ENCODE measurements at places on chromosomes 13 and 19.

GRCh38 chr19:55005684-55006488 lies 32.2 kb downstream of the GP6 start:
- peak; percentile 46 for DNase-seq

DNA sequence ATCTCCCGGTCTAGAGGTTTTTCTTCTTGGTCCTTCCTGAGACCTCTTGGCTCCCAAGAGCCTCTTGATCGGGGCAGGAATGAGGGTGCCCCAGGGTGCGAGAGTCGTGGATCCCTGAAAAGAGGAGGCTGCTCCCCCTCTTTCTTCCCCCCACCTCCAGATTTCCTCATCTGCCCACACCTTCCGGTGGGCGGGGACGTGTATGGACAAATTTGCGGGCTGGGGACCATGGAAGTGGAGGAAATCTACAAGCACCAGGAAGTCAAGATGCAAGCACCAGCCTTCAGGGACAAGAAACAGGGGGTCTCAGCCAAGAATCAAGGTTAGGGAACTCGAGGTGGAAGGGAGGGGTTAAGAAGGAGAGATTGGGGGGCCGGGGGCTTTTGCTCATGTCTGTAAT lies at the start of gene MCEMP1:
Gene MCEMP1 (plus strand): TSS at position 237 of the 400 bp plus-strand sequence. CDS start 31 bp downstream, at position 268.
- no peak for DNase-seq

DNA sequence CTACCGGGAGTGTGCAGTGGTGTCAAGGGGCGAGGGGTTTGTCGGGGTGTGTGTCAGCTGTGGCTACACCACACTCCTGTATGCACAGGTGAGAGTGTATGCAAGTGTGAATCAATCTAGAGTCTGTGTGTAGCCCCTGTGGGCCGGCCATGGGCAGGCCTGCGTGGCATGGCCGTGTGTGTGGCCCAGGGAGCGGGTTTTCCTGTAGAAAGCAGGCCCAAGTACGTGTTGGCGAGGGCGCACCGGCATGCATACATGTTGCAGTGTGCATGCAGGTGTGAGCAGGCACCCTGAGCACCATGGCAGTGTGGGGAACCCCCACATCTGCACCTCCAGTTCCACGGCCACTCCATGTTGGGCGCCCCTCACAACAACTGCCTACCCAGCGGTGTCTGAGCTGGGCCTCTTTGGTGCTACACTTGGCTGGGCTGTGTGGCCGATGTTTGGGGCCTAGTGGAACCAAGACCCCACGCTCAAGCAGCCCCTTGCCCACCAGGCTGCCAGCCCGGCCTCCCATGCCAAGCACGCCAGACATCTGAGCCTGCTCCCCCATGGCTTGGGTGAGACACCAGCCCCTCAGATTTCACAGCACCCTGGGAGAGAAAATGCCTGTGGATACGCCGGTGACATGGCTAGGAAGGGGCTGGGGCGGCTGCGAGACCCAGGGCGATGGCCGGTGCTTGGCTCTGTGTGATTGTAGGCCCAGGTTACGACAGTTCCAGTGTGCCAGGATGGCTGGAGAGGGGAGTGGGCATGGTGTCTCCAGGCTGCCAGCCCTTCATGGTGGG lies 2.1 kb downstream of the NFIX start:
- DNase-seq, result no peak

DNA sequence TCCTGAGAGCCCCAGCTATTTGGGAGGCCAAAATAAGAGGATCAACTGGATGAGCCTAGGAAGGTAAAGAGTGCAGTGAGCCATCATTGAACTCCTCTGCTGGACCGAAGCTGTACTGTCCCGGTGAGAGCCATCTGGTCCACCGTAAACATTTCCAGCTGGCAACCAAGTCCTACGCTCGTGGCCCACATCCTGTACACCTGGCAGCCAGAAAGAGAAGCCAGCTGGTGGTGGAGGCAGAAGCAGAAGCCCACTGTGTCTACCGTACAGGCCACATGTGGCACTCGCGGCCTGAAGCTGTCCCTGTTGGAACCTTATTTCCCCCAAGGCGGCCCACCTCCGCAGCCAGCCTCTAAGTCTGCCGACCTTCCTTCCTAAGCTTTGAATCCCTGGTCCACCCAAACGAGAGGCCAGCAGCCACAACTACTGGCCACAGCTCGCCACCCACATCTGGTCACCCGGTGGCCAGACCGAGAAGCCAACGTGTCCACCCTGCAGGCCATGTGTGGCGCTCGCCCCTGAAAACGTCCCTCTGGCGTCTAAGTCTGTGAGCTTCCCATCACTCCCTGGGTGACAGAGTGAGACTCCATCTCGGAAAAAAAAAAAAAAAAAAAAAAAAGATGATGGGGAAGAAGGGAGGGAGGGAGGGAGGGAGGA lies 14.2 kb upstream of the ZNF91 start:
- DNase-seq, result peak; percentile 32

GRCh38 chr19:49398931-49399330 lies 10.9 kb downstream of the KASH5 start:
- DNase-seq, result no peak

- DNase-seq, result peak; percentile 50
These were observed 61.5 kb downstream of the COL4A1 start for GRCh38 chr13:110245416-110245899.

GRCh38 chr13:25059958-25060357 lies 36.0 kb upstream of the PABPC3 start:
- DNase-seq, result no peak

- DNase-seq, result peak; percentile 2
These were observed 312.8 kb upstream of the PCDH20 start for GRCh38 chr13:61728471-61728870.

GRCh38 chr13:100396776-100397175 lies 191.8 kb downstream of the GGACT start:
- DNase-seq, result no peak

DNA sequence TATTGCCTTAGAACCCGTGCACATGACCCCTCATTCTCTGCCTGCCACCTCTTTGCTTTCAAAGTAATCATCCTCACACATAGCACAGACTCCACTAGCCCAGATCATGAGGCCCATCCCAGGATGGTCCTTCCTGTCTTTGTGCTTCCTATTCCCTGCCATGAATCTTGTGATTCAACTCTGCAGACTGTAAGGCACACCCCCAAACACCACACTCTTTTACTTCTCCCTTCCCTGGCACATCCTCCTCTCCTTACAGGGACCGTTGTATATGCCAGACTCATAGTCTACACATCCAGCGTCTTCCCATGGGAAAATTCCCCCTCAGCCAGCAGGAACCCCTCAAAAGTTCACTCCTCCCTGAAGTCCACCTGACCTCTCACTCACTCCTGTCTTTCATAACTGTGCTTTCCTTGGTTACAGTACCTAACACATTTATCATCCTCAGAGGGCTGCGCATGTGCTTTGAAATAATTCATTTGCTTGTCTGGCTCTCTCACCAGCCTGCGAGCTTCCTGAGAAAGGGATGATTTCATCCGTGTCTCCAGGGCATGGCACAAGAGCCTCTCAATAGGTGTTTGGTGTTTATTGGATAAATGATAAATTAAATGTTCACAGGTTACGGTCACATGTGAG lies 26.8 kb upstream of the LRCH1 start:
- no peak for DNase-seq

DNA sequence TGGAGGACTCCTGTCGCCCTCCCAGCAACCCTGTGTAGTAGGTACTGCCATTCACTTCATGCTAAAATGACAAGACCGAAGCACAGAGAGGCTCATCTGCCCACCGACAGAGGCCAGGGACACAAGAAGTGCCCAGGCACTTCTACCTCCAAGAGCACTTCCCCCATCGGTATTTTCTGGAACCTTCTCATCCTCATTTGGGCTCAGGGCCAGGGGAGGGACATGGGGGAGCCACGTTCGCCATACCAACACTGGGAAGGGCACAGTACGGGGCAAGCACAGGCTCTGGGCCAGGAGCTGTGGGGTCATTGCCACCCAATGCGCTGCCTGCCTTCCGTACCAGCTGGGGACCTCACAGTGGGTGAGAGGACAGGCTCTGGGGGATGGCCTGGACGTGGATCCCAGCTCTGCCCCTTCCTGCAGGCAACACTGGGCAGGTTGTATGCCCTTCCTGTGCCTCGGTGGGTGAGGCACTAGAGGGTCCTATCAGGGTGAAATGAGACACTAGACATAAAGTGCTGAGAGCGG lies 21.3 kb upstream of the CCNP start:
- no peak for DNase-seq

DNA sequence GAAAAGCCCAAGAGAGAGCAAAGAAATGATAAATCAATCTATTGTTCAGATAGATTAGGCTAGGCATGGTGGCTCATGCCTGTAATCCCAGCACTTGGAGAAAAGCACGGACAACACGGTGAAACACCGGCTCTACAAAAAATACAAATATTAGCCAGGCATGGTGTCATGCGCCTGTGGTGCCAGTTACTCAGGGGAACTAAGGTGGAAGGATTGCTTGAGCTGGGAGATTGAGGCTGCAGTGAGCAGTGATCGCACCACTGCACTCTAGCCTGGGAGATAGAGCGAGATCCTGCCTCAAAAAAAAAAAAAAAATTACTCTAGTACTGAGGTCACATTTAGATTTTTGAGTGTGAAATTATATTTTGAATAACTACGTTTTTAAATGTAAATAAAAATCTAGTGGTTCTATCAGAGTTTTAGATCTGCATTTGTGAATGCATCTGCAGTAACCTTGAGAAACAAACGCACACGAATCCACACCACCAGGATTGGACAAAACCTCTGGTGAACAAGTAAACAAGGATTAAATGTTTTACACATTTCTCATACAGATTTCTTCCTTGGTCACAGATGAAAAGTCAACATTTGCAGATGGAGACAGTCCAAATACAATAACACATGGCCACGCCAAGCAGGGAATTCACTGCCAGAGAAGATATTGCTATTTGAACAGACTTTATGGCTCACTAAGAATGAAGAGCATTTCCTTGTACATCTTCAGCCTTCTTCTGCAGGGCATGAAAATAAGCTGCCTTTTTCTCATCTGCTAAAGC lies 917.6 kb downstream of the PCDH9 start:
- no peak for DNase-seq

DNA sequence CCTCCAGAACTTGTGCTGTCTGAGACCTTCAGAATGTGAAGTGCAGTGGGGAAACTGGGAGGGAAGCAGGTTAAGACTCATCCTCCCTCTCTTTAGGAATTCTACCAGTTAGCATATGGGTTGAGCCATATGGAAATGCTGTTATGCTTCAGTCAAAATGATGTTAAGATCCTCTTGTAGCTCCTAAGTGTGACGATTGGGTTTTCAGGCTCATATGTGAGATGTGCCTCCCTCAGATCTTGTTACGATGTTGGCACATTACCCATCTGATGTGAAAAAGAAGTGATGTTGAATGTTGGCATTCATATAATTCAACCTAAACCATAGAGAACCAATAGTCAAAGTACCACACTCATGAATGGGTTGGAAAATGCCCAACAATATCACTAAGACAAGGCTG lies 67.8 kb upstream of the IPO5 start:
- DNase-seq, result no peak

GRCh38 chr13:26133851-26134250 lies 82.0 kb upstream of the SHISA2 start:
- no peak for DNase-seq

DNA sequence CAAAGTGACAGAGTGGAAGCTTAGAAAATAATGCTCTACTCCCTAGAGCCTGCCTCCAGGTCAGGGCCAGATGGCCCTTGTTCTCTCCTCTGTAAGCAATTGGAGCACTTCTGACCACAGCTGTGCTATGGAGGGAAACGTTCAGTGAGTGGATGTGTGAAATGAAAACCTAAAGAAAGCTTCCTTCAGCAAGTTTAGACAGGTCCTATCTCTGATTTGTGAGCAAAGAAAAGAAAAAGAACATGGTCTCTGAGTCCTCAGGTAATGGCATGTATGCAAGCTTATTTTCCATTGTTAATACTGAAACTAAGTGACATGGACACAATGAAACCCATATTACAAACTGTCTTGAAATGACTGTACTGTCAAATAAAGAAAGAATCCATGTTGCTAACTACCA lies 1486.8 kb downstream of the EFNB2 start:
- DNase-seq, result no peak

DNA sequence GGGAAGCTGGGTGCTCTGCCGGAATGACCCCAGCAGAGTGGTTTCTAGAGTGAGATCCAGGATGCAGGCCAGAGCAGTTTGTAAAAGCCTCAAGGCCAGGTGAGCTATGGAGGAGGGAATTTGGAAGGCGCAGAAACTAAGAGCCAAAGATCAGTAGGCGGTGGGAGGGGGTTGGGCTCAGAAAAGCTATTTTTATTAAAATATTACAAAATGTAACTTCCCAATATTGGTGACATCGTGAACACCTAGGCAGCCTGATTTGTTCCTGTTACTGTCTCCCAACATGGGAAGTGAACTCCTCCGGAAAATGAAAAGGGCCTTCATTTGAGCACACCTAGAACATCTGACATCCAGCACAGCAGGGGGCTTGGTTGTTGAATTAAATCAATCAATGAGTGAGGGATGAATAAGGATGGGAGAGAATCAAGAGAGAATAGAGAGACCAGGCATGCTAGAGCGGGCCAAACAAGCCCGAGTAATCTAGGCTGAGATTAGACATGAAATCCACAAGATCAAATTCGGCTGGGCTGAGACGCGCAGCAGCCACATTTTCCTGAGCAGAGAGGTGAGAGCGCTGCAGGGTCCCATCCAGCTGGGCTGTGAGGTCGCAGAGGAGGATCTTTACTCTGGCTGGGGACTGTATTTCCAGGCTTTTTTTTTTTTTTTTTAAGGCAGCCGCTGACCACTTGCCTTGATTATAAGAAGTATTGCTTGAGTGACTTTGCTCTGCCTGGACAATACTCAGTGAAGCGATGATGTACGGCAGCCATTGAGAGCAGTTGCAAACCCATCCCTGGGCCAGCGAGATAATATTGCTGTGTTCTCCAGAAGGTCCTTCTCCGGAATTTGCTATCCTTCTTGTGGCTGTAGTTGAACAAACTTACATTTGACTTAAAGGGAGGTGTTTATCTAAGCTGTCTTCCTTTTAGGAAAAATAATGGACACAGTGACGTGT lies 178.0 kb upstream of the KL start:
- DNase-seq, result no peak

DNA sequence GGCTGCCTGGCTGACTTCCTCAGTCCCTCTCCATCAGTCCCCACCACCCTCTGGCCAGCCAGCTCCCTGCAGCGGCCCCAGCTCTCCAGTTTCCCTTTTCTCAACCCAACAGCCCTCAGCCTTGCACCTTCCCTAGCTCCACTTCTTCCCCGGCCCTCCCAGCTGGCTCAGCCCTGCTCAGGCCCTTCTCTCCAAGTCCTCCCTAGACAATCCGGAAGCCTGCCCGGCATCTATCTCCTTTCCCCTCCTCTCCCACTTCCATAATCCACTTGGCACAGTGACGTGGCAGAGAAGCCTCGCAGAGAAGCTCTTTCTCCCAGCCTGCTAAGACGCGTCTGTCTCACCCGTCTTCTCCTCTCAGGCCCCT lies 1.1 kb downstream of the UBXN6 start:
- peak; percentile 55 for DNase-seq

GRCh38 chr13:33445476-33445875 lies 159.9 kb upstream of the STARD13 start:
- no peak for DNase-seq

- DNase-seq, result no peak
These were observed 827.6 kb downstream of the DACH1 start for GRCh38 chr13:71039440-71039839.

GRCh38 chr19:10206226-10206885 lies 11.6 kb upstream of the DNMT1 start:
- DNase-seq, result no peak

GRCh38 chr19:53057904-53058580 lies 13.5 kb downstream of the ERVV-2 start:
- DNase-seq, result peak; percentile 72

All from SK-N-SH (cell line).